Stimulated activated CD8-positive, alpha-beta memory T cell treated with anti-CD3 and anti-CD28 coated beads, Interleukin-7, amount 100 ng/mL, for 1 hour (primary cell): ENCODE measurements at places on chromosomes 4 and X.

DNA sequence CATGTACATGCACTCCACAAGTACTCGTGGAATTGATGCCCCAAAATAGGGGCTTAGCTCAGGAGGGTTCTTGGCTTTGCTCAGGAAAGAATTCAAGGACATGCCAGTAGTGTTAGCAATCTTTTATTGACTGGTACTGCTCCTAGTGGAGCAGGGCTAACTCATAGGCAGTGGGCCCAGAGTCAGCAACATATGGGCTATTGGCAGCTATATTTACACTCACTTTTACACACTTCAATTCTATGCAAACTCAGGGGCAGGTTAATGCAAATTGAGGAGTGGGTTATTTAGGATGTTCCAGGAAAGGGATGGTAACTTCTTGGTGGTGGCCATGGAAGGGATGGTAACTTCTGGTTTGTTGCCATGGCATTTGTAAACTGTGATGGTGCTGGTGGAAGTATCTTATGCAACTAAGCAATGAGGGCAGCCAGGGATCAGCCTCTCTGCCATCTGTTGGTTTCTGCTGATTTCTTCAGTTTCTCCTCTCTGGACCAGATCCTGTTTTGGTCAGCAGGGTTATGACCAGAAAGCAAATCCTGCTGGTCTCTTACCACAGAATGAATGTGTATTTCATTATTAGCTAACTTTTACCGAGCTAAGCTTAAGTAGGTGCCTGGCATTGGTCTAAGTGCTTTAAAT, 69.2 kb upstream of the FAT1 start:
- no peak for DNase-seq

DNA sequence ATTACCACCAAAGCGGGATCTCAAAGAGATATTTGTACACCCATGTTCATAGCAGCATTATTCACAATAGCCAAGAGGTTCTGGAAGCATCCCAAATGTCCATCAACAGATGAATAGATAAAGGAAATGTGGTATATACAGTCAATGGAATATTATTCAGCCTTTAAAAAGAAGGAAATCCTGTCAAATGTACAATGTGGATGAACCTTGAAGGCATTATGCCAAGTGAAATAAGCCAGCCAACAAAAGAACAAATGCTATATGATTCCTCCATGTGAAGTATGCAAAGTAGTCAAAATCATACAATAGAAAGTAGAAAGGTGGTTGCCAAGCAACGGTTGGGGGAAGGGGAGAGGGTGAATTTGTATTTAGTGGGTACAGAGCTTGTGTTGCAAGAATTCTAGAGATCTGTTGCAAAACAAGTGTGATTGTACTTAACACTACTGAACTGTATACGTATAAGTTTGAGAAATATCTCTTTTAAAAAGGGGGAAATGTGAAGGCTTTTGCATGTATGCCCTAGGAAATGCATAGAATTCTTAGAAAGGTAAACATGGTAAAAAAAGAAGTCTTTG, 5.0 kb upstream of the ZRSR2 start:
- DNase-seq, result no peak

- DNase-seq, result no peak
Observed at GRCh38 chrX:20388594-20388993, 121.9 kb upstream of the RPS6KA3 start.

DNA sequence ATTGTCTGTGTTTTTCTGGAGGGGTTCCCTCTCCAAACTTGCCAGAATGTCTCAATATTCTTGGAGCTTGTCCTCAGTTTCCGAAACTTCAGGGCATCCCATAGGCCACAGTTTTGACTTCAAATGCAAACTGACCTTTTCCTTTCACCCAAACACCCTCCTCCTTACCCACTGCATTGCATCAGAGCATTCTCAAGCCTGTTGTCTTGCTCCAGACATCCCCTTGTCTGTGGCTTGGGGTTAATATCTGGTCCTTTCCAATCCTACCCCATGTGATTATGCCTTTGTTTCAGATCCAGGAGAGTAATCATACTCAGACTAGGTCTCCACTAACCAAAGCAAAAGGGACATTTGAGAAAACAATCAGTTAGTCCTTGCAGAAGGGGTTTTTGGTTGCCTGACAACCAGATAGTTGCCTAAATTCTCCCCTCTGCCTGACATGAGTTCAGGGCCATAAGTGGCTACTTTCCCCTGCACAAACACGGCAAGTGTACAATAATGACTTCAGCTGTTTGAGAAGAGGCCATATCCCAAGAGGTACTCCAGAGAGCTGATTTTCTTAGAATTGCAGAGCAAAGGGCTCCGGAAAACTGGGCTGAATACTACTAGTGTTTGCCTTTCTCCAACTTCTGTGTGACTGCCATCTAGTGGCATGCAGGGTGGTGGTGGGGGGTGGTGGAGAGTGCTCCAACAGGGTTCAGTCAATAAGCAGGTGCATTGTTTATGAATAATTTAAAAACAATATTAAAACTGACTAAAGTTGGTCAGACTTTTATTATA, 130.2 kb downstream of the CHRDL1 start:
- DNase-seq, result no peak

- no peak for DNase-seq
Observed at GRCh38 chr4:84966382-84967242, at the start of gene WDFY3. TSS of gene WDFY3 (minus strand) at chr4:84966690. CDS start at chr4:84860591, 106,099 bp downstream.

DNA sequence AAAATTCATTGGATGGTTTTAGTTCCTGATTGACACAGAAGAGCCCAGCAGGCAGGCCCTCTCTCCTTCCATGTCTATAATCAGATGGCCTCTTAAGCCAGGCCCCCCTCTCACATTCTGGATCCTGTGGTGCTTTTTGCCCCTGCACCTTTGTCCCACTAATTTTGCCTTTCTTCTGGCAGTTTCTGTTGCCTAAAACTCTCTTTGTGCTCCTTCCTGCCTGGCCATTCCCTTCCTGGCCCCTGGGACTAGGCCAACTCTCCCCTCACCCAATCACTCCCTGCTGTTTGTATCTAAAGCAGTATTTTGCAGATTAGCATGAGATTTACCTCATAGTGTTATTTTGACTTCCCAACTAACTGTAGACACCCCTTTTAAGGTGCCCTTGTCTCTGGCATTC, 42.7 kb upstream of the DDX3X start:
- DNase-seq, result no peak

- DNase-seq, result no peak
Observed at GRCh38 chr4:73005514-73005913, 64.0 kb downstream of the COX18 start.

DNA sequence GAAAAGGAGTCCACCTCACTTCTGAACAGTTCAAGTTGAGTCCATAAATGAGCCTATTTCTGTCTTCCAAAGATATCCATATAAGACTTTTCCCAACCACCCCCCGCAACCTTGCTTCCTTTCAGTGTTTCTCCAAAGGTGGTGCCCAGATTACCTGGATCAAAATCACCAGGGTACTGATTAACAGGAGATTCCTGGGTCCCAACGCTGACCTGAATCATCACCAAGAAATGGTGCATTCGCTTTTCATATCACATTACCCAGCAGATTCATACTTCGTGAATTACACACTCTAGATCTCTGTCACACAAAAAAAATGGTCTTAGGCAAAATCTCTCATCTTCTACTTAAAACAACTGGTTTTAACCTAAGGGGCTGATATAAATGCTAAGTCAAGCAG, 2.1 kb upstream of the GALNT7 start:
- DNase-seq, result no peak

GRCh38 chrX:42459735-42460134, 318.2 kb downstream of the PPP1R2C start:
- no peak for DNase-seq

- DNase-seq, result no peak
Observed at GRCh38 chrX:40245488-40246071, 147.8 kb upstream of the BCOR start.

GRCh38 chrX:129522184-129523078, 859 bp downstream of the SMARCA1 start:
- DNase-seq, result no peak

DNA sequence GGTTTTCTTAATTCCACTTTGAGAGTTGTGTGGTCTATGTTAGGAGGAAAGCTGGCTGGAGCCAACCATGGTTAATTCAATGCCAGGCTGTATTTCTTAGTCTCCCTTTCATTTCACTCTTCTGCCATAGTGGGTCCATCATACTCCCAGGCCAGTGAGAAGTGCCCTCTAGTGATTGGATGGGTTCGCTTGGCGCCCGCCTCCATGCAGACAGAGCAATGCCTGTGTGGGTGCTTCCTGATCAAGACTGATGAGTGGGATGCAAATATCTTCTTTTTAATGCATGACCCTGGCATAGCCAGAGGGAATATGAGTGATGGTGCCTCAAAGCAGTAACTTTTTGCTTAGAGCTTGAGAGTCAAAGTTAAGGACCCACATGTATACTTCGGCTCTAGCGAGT, 6.4 kb downstream of the BMX start:
- DNase-seq, result no peak

- no peak for DNase-seq
Observed at GRCh38 chr4:151524610-151525009, 115.6 kb downstream of the FHIP1A start.

- DNase-seq, result no peak
Observed at GRCh38 chr4:2354760-2355159, 63.7 kb downstream of the ZFYVE28 start.

GRCh38 chr4:25797136-25797535, 65.7 kb downstream of the SEL1L3 start:
- DNase-seq, result no peak

DNA sequence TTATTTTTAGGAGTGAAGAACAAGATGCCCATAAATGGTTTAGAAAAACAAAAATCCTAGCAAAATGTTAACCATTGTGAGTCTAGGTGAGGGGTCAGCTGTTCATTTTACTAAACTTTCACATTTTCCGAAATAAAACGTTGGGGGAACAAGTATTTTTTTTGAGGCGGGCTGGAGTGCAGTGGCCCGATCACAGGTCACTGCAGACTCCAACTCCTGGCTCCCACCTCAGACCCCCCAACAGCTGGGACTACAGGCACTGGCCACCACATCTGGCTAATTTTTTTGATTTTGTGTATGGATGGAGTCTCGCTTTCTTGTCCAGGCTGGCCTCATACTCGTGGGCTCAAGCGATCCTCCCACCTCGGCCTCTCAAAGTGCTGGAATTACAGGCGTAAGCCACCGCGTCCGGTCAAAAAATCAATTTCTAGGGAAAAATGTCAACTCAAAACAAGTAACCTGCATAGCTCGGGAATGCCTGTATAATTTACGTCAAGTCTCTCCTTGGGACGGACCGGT, 742 bp upstream of the TAF1 start:
- DNase-seq, result no peak
